ENCODE measurements at places on chromosomes 5 and 9.

- peaks cover 10% of the 10 kb centered on the region for H3K36me3 ChIP-seq
- H3K27me3 ChIP-seq: peaks cover 4% of the 10 kb centered on the region
- H3K4me3 ChIP-seq: no peak overlapping the region
- DNase-seq: no peak
- H3K27ac ChIP-seq: no peak overlapping the region
- H3K4me1 ChIP-seq: peaks cover 15% of the 10 kb centered on the region
These were observed 98.4 kb upstream of the GNAQ start for GRCh38 chr9:78130004-78130403.

DNA sequence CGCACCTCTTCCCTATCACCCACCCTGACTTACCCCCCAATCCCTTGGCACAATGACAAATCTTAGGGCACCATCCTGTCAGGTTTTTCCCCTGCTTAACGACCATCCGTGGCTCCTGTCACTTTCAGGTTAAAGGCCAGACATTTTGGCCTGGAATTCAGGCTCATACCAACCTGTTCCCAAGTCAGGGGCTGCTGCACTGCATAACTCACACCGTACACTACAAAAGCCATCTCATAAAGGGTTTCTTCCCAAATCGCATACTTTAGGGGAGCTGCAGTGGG is 7.5 kb upstream of the AKNA start:
- H3K4me1 ChIP-seq: peaks cover 42% of the 10 kb centered on the region
- H3K36me3 ChIP-seq: peaks cover 20% of the 10 kb centered on the region
- DNase-seq: no peak
- no peaks in the 10 kb centered on the region for H3K27me3 ChIP-seq
- H3K4me3 ChIP-seq: peak overlapping the region; percentile 74
- peak overlapping the region; percentile 88 for H3K27ac ChIP-seq

GRCh38 chr5:177336112-177336511 is 15.4 kb downstream of the LMAN2 start:
- peak overlapping the region; percentile 61 for H3K27ac ChIP-seq
- DNase-seq: no peak
- H3K4me1 ChIP-seq: peaks cover 21% of the 10 kb centered on the region
- peaks cover 31% of the 10 kb centered on the region for H3K36me3 ChIP-seq
- H3K27me3 ChIP-seq: no peaks in the 10 kb centered on the region

GRCh38 chr5:171387345-171387969 is at the start of gene NPM1:
NPM1 (plus strand) TSS chr5:171387849; CDS start chr5:171387949, 100 bp downstream.
- peak within 1 kb of the TSS; percentile 99 for H3K27ac ChIP-seq
- DNase-seq: peak; percentile 95
- H3K4me1 ChIP-seq: peaks cover 35% of the 10 kb centered on the region
- H3K4me3 ChIP-seq: peak within 1 kb of the TSS; percentile 96
- peaks cover 31% of the 10 kb centered on the region for H3K36me3 ChIP-seq

GRCh38 chr5:2783223-2783622 is 31.7 kb upstream of the IRX2 start:
- H3K36me3 ChIP-seq: no peaks in the 10 kb centered on the region
- DNase-seq: no peak
- no peak overlapping the region for H3K27ac ChIP-seq
- no peaks in the 10 kb centered on the region for H3K4me1 ChIP-seq
- no peak overlapping the region for H3K4me3 ChIP-seq

Measured in activated naive CD8-positive, alpha-beta T cell treated with anti-CD3 and anti-CD28 coated beads, Interleukin-2, amount 10 ng/mL, durations not matched to agents 7 days and 5 days (primary cell).